ENCODE measurements at places on chromosomes 11 and 22. TPM values are rescaled to one million over a fixed set of nuclear protein-coding genes. Genes with fewer than 3 reads are reported as not detected.

DNA sequence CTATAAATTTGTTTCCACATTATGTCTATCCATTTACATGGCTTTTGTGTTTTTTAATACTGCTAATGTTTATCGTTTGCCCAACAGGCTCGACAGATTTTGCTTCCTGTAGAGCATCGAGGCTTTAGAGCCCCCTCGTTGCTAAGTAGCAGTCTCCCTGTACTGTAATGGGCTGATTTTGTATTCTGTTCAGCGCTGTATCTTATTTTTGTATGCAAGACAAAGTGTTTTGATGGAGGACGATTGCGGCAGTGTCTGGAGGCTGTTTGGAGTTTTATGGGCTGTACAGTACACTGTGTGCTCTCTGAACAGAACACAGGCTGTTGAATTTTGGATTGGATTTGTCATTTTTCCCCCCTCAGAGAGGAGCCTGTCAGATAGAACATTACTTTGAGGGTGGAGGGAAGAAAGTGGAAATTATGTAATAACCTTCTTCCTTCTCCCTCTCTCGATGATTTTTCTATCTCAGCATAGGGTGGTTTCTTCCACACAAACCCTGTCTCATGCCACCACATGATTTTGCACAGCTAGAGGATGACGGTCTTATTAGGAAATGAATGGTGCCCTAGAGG, 104.4 kb downstream of the ZBTB16 start:
- DNase-seq = no peak

GRCh38 chr11:127379686-127380085, 379.1 kb upstream of the KIRREL3 start:
- DNase-seq = no peak

Gene SCN4B
- 2.1 TPM for total RNA-seq

GRCh38 chr11:94650756-94651155, 83.6 kb downstream of the PIWIL4 start:
- DNase-seq = no peak

Gene SPON1
- total RNA-seq = 3.6 TPM

GRCh38 chr11:69861901-69862300, 42.7 kb upstream of the FGF3 start:
- no peak for DNase-seq

Gene OR8G5
- total RNA-seq = 0.05 TPM

DNA sequence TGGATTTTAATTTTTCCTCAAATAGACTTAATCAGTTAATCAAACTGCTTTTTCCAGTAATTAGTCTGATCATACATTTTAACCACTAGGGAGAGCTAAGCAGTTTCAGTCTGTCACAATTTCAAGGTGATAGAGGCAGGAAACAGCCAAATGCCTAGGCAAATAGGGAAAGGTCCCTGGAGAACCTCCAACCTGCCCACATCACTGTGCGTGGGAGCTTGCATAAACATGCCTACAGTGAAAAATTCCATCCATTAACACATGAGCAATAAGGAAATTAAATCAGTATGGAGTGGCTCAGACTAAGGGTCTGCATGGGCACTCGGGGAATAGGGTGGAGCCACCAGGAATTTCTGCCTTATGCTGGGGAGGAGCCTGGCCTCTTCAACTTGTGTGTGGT, 74.6 kb downstream of the AASDHPPT start:
- no peak for DNase-seq

Gene CHRNA10
- 0.76 TPM for total RNA-seq

GRCh38 chr11:125425601-125426000, 70.5 kb downstream of the FEZ1 start:
- no peak for DNase-seq

Gene MPEG1
- total RNA-seq = 55.0 TPM

GRCh38 chr11:122910775-122911174, 28.2 kb downstream of the JHY start:
- DNase-seq = no peak

GRCh38 chr11:129374081-129374992, 1.3 kb upstream of the BARX2 start:
- DNase-seq = no peak

DNA sequence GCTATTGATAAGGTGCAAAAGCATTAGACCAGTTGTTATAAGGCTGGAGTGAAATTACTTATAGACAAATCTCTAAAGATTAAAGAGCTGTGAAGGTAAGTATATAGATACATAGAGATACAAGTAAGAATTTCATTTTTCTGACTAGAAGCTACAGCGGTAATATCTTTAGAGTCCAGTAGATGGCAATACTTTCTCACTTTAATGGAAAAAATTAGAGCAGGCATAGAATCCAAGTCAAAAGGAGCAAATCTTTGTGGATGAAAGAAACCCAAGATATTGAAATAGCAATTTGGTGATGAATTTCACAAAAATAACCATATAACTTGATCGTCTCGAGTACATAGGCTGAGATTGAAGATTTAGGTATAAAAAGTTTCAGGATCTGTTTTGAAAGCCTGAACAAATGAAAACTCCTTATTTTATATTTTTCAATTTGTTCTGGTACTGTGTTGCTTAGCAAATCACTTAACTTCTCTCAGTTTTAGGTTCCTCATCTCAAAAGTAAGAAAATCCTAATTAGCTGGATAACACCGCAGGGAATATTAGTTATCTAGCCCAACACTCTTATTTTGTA, 81.9 kb downstream of the UVRAG start:
- DNase-seq = peak; percentile 40

GRCh38 chr11:83459798-83460197, 173.6 kb upstream of the CCDC90B start:
- DNase-seq = no peak

Gene KRTAP5-9
- not detected for total RNA-seq

DNA sequence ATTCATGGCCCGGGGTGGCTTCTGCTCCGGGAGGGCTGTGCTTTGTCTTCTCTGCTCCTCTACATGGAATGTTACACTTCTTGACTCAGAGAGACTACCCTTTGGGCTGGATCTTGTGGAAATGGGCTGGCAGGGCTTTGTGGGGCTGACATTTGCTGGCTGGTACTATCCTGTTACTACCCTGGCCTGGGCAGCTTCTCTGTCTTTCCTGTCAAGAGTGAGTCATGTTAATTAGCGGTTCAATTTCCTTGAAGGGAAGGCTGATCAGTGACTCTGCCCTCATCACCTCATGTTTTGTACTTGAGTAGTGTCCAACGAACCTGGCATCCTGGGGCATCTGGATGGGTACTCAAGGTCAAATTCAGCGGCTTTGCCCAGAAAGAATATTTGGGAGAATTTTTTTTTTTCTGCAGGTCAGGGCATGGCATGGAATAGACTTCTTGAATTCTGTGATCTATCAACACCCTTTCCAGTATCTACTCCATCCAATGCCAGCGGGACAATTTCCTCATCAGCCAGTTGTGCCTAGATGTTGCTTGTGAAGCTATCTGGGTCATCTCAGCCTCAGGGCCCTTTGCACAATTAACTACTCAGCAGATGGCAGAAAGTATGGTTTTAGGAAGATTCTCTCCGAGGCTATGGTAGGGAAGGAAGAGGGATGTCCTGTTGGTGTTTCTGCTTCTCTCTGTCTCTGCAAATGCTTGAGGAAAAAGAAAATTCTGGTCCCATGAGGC, 140.5 kb upstream of the PLET1 start:
- DNase-seq = no peak

Gene TIGD3
- total RNA-seq = 1.0 TPM

GRCh38 chr11:62688491-62688890, 839 bp downstream of the LRRN4CL start:
- DNase-seq = no peak

DNA sequence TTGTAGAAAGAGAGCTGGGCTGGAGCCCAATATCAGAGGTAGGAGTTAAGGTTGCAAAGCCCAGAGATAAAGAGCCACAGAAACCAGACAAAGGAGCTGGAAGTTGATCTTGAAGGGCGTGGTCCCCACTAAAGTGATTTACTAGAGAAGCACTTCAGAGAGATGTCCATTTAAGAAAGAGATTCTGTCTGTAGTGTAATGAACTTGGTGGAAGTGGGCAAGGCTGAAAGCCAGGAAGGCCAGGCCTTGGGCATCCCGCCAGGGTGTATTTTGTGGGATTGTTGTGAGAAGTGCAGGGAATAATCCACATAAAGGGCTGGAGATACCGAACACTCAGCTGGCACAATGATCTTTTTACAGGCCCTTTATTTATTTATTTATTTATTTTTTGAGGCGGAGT, 1398.8 kb downstream of the TBC1D22A start:
- no peak for DNase-seq

- no peak for DNase-seq
Observed at GRCh38 chr11:93736129-93736528, 5.2 kb downstream of the TAF1D start.
